Progenitor cell of endocrine pancreas (in vitro differentiated cells): ENCODE measurements at places on chromosomes 16 and 17. TPM values are rescaled to one million over a fixed set of nuclear protein-coding genes. Genes with fewer than 3 reads are reported as not detected.

IRF8 gene
- total RNA-seq, result 2.0 TPM in 2 replicates

RUNDC3A gene
- total RNA-seq, result 8.4 and 9.3 TPM in 2 replicates

DNA sequence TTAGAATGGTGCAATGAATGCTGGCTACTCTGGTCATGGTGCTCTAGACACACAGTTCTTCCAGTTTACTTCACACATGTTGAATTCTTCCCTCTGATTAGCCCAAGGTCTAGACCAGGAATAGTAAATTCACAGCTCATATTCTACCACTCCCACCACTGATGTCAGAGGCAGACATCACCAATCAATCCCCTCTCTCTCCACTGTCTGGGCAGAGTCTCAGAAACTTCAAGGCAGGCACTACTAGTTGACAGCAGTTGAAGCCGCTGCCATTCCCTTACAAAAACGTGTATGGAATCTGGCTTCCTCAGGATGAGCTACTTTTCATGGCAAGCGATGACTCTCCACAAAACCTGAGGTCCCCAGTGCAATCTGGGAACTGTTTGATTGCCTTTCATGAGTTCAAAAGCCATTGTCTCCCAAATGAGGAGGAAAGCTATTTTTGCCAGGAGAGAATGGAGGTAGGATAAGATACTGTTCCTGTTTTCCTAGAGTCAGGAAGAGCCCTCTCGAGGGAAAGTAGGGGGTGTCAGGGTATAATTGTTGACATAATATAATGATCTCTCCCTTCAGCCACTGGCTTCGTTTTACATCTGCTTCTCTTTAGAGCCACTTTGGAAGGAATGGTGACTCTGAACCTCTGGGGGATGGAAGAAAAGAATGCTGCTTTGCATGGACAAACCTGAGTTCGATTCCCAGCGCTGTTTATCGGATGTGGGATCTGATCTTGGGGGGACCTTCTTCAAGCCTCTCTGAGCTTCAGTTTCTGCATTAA, 90.0 kb downstream of the FOXL1 start:
- H3K4me3 ChIP-seq, result no peak overlapping the region
- DNase-seq, result no peak
- peaks cover 57% of the 10 kb centered on the region for H3K27me3 ChIP-seq
- H3K27ac ChIP-seq, result no peak overlapping the region
- peaks cover 2% of the 10 kb centered on the region for H3K4me1 ChIP-seq

GRCh38 chr17:70581459-70581858, 412.1 kb downstream of the KCNJ2 start:
- no peaks in the 10 kb centered on the region for H3K4me1 ChIP-seq
- H3K36me3 ChIP-seq, result peaks cover 1% of the 10 kb centered on the region
- no peak overlapping the region for H3K4me3 ChIP-seq
- no peaks in the 10 kb centered on the region for H3K27me3 ChIP-seq
- H3K27ac ChIP-seq, result no peak overlapping the region

GRCh38 chr16:56327071-56327928, 98.0 kb downstream of the AMFR start:
- H3K27ac ChIP-seq, result no peak overlapping the region
- no peak overlapping the region for H3K4me3 ChIP-seq
- no peaks in the 10 kb centered on the region for H3K36me3 ChIP-seq

DNA sequence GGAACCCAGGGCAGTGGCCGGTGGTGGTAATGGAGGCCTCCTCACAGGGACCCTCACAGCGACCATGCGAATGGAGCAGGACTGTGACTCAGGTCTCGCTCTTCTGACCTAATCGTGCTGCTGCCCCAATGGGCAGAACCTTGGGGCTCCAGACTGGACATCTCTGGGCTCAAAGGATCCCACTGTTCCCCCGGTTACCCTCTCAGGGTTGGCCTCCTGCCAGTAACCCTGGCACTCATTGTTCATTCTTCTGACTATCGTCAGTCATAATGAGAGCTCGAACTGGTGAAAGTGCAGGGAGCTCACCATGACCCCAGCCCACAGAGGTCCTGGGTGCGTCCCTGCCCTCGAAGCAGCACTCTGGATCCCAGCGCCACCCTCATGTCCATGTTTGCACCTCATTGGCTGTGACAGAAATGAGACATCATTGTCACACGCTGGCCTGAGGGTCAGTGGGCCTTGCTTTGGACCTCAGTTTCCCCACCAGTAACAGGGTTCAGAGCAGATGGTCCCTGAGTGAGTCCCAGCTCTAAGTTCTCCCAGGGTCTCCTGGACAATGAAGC, 4.0 kb upstream of the NPRL3 start:
- no peak overlapping the region for H3K4me3 ChIP-seq
- H3K27ac ChIP-seq, result no peak overlapping the region
- peaks cover 28% of the 10 kb centered on the region for H3K27me3 ChIP-seq
- no peak for DNase-seq
- H3K36me3 ChIP-seq, result no peaks in the 10 kb centered on the region

DNA sequence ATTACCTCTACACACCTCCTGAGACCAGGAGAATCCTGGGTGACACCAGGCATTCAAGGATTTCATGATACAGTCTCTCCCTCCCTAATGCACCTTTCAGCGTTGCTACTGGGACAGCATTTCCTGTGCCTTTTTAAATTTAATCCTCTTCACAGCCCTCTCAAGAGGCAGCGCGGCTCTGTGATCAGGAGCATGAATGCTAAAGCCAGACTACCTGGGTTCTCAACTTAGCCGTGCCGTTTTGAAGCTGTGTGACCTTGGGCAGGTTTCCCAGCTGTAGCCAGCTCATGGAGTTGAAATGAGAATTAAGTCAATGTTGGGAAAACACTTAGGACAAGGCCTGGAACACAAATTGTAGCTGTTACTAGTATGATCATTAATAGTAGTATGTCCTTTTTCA, 191.8 kb downstream of the XYLT1 start:
- H3K36me3 ChIP-seq, result no peaks in the 10 kb centered on the region
- H3K27me3 ChIP-seq, result no peaks in the 10 kb centered on the region
- H3K4me3 ChIP-seq, result no peak overlapping the region

- no peaks in the 10 kb centered on the region for H3K36me3 ChIP-seq
- H3K4me3 ChIP-seq, result no peak overlapping the region
- H3K4me1 ChIP-seq, result peaks cover 6% of the 10 kb centered on the region
Observed at GRCh38 chr16:1141191-1141590, 11.7 kb upstream of the CACNA1H start.

NPIPA5 gene
- total RNA-seq, result 5.3 and 8.5 TPM in 2 replicates

NAA60 gene
- total RNA-seq, result 66.8 and 71.3 TPM in 2 replicates

DNA sequence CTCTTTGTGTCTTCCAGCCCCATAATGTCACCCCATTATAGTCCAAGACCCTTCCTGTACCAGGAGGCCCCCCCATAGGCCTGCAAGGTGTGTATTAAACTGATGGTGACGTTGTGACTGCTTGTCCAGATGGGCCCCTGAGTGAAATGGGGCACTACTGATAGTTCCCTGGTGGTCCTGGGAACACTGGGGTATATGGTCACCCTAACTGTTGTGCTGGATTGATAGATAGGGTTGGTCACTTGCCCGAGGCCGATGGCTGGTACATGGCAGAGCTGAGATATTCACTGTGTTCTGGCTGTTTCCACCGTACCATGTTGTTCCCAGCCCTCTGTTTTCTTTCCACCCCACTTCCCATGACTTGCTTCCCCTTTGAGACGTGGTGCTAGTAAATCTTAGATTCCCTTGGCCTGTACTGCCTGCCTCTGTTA, 4.3 kb downstream of the CNP start:
- H3K27me3 ChIP-seq, result no peaks in the 10 kb centered on the region
- peak overlapping the region; percentile 66 for H3K27ac ChIP-seq
- no peak for DNase-seq
- H3K36me3 ChIP-seq, result peaks cover 18% of the 10 kb centered on the region
- H3K4me1 ChIP-seq, result peaks cover 15% of the 10 kb centered on the region
- no peak overlapping the region for H3K4me3 ChIP-seq

KRT24 gene
- total RNA-seq, result not detected in 2 replicates

PROCA1 gene
- total RNA-seq, result 15.2 and 16.3 TPM in 2 replicates

GRCh38 chr16:3610698-3611145, 684 bp downstream of the SLX4 start:
- H3K4me1 ChIP-seq, result peaks cover 27% of the 10 kb centered on the region
- H3K4me3 ChIP-seq, result peak overlapping the region; percentile 100
- no peak for DNase-seq
- peaks cover 9% of the 10 kb centered on the region for H3K36me3 ChIP-seq
- H3K27ac ChIP-seq, result peak overlapping the region; percentile 71

IL17C gene
- 0.29 TPM in 2 replicates for total RNA-seq

QPRT gene
- 106 and 115 TPM in 2 replicates for total RNA-seq

GRCh38 chr17:52064791-52065211, 93.7 kb downstream of the CA10 start:
- H3K4me3 ChIP-seq, result no peak overlapping the region
- H3K27me3 ChIP-seq, result no peaks in the 10 kb centered on the region
- H3K36me3 ChIP-seq, result no peaks in the 10 kb centered on the region
- no peak for DNase-seq
- H3K4me1 ChIP-seq, result no peaks in the 10 kb centered on the region

DNA sequence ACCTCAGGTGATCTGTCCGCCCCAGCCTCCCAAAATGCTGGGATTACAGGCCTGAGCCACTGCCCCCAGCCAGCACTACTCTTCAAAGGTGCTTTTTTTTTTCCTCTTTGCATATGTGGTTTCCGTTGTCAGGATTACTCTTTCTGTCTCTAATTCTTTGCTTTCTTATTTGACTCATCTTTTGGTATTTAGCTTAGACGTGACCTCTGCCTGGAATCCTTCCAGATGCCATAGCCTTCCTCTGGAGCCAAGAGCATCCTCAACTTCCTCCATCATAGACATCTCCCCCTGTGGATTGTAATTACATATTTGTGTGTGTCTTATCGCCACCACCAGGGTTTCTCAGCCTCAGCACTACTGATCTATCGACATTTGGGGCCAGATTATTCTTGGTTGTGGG, 84.4 kb upstream of the XYLT1 start:
- H3K27ac ChIP-seq, result no peak overlapping the region
- no peak overlapping the region for H3K4me3 ChIP-seq
- H3K27me3 ChIP-seq, result peaks cover 29% of the 10 kb centered on the region
- no peaks in the 10 kb centered on the region for H3K36me3 ChIP-seq
- no peak for DNase-seq

LRRC45 gene
- 39.4 and 43.7 TPM in 2 replicates for total RNA-seq

CCL4L2 gene
- not detected in 2 replicates for total RNA-seq

GALR2 gene
- total RNA-seq, result 1.0 and 1.1 TPM in 2 replicates

DNA sequence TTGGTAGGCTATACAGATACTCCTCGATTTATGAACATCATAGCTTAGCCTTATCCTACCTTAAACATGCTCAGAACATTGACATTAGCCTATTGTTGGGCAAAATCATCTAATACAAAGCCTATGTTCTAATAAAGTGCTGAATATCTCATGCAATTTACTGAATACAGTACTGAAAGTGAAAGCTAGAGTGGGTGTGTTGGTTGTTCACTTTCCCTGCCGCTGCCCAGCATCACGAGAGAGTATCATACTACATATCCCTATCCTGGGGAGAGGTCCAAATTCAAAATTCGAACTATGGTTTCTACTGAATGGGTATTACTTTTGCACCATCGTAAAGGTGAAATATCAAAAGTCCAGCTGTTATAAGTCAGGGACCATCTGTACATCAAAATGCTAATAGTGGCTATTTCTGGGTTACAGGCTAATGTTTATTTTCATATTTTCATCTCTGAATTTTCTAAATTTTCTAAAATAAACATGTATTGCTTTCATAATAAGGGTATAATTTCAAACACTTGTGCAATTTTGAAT, 54.5 kb downstream of the NACA2 start:
- no peak overlapping the region for H3K4me3 ChIP-seq
- H3K27ac ChIP-seq, result no peak overlapping the region
- H3K36me3 ChIP-seq, result no peaks in the 10 kb centered on the region
- peaks cover 8% of the 10 kb centered on the region for H3K4me1 ChIP-seq
- peaks cover 6% of the 10 kb centered on the region for H3K27me3 ChIP-seq

GRCh38 chr17:83189044-83190003, 109.9 kb downstream of the METRNL start:
- DNase-seq, result no peak
- peaks cover 13% of the 10 kb centered on the region for H3K4me1 ChIP-seq
- peak overlapping the region; percentile 63 for H3K27ac ChIP-seq
- H3K36me3 ChIP-seq, result no peaks in the 10 kb centered on the region
- no peak overlapping the region for H3K4me3 ChIP-seq
- H3K27me3 ChIP-seq, result no peaks in the 10 kb centered on the region

DNA sequence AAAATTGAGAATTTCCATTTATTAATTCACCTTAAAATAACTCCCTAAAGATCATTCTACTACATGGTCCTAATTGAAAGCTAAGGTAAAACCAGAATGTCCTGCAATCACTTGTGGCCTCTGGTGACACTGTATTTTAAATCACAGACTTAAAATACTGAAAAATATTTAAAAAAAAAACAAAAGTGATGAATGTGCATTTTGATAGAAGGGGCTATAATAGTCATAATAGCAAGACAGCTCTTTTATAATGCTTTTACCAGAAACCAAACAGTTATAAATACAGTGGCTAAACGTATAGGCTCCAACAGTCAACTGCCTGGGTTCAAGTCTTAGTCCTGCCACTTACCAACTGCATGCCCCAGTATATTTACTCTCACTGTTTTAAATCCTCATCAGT, 21.2 kb downstream of the PHLPP2 start:
- no peak overlapping the region for H3K4me3 ChIP-seq
- no peaks in the 10 kb centered on the region for H3K4me1 ChIP-seq
- no peak overlapping the region for H3K27ac ChIP-seq
- DNase-seq, result no peak

GRCh38 chr16:24152826-24153225, 103.3 kb upstream of the CACNG3 start:
- H3K27ac ChIP-seq, result no peak overlapping the region
- DNase-seq, result no peak
- peaks cover 3% of the 10 kb centered on the region for H3K27me3 ChIP-seq
- no peak overlapping the region for H3K4me3 ChIP-seq

DNA sequence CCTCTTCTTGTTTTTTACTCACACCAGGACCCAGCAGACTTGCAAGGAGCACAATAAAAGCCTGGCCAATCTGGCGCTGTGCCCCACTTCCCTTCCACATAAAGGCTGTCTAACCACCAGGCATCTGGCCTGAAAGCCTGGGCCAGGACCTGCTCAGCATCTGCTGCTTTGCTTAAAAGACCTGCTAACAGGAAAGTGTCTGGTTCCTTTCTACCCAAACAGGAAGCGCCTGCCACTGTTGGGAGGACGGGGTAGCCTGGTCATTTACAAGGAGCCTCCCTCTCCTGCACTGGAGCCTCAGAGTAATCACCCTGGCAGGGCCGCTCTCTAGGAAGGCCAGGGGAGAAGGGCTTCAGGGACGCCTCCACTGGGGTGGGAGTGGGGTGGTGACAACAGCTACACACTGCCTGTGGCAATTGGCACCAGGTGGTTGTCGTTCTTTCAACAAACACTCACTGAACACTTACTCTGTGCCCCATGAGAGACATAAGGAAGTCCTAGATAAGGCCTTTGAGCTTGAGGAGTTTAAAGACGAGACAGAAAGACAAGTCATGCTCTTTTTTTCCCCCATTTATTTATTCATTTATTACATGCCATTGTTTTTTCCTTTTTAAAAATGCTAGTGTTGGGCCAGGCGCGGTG, 6.3 kb upstream of the MMP28 start:
- H3K4me1 ChIP-seq, result no peaks in the 10 kb centered on the region
- no peaks in the 10 kb centered on the region for H3K36me3 ChIP-seq
- no peak overlapping the region for H3K4me3 ChIP-seq
- no peak overlapping the region for H3K27ac ChIP-seq
- DNase-seq, result no peak

MPP2 gene
- total RNA-seq, result 5.4 and 6.4 TPM in 2 replicates
